Activated T-helper 1 cell treated with Interleukin-2 at 50 U/mL for 16 hours (primary cell): ENCODE measurements at places on chromosomes 3 and 15.

DNA sequence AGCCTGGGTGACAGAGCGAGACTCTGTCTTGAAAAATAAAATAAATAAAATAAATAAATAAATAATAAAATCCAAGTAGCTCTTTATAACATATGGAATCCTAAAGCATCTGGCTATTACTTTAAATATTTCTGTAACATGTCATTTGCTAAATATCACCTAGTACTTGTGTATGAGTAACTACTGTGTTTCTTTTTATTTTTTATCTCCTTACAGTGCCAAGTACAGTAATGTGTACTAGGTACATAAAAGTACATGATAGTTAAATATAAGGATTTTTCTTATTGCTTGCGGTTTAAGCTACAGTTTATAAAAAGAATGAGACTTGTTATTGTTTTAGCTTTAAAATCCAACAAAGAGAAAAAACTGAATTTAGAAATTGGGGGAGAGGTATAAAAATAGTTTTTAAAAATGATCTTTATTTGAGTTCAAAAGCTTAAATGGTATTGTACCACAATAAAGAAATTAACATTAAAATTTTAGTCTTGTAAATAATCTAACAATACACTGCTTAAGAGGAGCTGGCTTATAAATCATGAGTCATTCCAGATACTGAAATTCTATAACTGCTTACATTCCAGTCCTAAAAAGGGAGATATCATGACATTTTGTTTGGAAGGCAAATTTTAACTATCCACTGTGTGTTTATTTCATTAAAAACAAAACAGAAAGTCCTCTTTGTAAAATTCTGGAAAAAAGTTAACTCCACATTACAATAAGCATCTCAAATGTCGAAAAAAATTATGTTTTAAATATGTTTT is 73.1 kb downstream of the FGF7 start:
- DNase-seq: no peak

DNA sequence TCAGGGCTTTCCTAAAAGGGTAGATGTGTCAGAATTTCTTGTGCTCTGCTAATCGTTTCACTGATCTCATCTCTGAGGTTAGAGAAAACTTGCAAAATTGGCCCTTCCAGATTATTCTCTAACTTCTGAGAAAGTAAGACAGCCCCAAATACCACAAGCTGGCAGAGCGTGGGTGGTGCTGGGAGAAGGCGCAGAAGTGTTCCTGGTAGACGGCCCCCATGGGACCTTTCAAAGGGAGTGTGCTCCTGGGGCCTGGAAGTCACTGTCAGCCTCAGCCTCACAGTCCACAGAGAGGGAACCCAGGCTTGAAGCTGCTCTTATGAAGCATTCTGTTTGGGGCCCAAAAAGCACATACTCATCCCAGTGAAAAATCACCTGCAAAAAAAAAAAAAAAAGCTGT is 86.5 kb upstream of the PFN2 start:
- no peak for DNase-seq

DNA sequence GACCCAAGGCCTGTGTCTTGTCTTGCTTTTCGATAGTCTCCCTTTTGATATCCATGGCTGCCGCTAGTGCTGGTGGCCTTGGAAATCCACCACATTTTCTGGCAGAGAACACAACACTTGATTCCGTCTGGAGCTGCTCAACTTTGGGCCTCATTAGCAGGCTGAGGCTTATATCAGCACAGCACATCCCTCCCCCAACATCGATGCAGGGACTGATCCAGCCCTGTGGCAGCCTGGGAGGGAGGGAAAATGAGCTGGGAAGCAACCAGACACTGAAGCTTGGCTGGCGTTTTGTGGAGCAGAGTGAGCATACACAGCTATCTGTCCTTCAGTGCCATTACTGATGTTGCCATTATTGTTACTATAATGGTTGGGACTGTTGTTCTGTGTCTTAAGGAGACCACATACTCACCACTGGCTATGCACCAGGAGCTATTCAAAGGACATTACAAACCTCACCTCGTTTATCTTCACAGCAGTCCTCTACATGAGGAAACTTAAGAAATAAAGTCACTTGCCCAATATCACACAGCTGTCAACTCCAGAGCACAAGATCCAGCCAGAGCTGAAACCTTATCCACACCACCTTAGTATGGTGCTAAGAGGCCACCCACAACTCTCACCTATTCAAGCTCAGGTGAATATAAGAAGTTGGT is 102.9 kb downstream of the SUCLG2 start:
- DNase-seq: no peak

DNA sequence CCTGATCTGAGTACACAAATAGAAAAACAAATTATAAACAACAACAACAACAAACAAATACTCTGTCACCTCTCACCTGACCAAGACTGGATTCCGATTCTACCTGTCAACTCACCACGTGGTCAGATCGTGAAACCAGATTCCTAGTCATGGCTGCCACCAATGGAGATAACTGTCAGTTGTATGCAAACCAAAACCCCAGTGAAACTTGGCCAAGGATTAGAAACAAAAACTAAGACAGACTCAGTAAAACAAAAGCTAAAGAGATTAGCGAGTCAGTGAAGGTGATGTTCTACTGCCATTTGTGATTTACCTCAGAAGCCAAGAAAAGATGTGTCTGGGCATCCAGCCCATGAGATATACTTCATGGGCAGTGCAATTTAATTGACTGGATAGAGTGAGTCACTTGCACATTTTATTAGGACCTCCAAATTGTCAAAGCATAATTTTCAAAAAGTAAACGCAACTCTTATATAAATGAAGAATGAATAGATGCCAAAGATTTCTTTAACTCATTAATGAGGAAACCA is 31.1 kb downstream of the PHLDB2 start:
- no peak for DNase-seq

- no peak for DNase-seq
Measured at GRCh38 chr3:128317101-128317697, 149.5 kb downstream of the DNAJB8 start.

DNA sequence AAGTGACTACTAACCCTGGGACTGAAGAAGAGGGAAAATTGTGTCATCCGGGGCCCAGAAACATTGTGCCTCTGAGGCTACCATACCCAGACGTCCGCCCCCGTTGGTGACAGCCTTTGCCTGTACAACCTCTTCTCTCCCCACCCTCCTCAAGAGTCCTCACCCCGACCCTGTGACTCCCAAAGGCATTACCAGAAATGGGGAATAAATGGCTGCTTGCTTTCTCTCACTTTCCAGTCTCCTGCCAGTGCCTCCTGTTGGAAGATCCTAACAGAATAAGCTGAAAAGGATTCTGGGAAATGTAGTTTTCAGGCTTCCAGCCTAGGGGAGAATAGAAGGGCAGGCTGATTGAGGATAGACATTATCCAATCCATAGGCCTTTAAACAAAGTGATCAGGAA is 30.8 kb upstream of the SLC25A36 start:
- DNase-seq: no peak

DNA sequence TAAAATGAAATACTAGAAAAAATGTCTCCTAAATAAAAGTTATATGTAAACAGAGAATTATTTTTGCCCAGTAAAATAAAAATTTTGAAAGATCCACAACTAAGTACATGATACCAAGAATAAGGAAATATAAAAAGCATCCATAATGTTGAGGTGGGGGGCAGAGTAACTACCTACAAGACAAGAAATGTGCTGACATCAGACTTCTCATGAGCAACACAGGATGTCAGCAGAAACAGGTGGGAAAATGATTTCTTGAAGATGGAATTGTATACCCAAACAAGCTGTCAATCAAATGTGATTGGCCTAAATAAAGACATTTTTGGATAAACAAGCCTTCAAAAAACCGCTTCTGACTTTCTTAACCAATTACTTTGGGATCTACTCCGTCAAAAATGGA is 143.9 kb upstream of the LIPC start:
- DNase-seq: no peak

GRCh38 chr3:141373768-141374526 is 5.6 kb downstream of the ZBTB38 start:
- DNase-seq: no peak

GRCh38 chr3:152317956-152318355 is 49.2 kb downstream of the MBNL1 start:
- no peak for DNase-seq

DNA sequence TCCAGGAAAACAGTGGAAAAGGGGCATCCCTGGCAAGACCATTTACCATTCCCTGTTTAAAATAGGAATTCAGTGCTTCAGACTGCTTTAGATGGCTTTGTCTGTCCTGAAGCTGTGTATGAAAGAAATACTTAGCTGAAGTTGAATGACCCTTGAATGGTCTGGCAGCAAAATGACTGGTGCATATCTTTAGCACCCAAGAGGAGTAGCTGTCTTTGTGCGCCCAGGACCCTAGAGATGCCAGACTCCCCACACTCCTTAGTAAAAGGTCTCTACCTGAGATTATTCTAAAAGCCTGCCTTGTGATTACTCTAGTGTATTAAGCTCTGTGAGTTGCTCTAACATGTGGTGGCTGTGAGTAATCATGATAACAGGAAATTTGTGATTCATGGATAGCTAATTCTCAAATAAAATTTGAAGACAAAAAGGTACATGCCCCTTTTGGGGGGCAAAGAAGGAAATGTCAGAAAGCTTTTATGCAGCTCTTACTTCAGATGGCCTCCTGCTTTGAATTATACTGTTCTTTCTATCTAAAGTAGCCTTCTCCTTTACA is 3.2 kb downstream of the MAPKBP1 start:
- no peak for DNase-seq
